Fibroblast of skin of right biceps (primary cell): ENCODE measurements at places on chromosomes 7 and 10.
A peak's percentile ranks its signal among the peaks of the same experiment; 100 is the strongest.

- DNase-seq, result peak; percentile 16
These were observed 39.7 kb upstream of the TEX47 start for GRCh38 chr7:88835147-88835728.

DNA sequence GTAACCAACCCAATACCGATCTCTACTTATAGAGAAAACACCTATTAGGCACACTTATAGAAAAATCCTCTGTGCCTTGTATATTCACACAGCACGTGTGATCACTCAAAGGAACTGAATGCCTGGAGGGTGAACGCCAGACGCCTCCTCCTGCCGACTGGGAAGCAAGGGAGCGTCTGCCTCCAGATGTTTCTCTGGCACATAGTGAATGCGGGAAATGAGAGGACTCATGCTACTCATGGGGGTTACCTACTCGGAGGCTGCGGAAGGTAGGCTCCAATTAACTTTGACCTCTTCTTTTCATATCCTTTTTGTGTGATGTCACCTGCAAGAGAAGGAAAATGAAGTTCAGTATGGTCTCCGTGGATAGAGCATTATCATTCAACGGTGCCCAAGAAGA, 203.3 kb downstream of the DIP2C start:
- peak; percentile 51 for DNase-seq

GRCh38 chr10:61857746-61858145, 43.8 kb upstream of the ARID5B start:
- peak; percentile 60 for DNase-seq

DNA sequence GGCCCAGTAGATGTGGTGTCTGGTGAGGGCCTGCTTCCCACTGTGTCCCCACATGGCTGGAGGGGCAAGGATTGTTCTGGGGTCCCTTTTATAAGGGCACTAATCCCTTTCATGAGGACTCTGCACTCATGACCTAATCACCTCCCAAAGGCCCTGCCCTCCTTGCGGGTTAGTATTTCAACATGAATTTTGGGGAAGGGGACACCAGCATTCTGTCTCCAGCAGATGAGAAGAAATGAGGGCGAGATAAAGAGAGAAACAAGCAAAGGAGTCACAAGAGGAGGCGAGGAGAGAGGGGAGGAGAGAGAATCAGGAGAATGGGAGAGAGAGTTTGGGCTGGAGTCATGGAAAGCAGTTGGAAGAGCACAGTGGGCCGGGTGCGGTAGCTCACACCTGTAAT, 83.7 kb downstream of the C10orf105 start:
- no peak for DNase-seq

DNA sequence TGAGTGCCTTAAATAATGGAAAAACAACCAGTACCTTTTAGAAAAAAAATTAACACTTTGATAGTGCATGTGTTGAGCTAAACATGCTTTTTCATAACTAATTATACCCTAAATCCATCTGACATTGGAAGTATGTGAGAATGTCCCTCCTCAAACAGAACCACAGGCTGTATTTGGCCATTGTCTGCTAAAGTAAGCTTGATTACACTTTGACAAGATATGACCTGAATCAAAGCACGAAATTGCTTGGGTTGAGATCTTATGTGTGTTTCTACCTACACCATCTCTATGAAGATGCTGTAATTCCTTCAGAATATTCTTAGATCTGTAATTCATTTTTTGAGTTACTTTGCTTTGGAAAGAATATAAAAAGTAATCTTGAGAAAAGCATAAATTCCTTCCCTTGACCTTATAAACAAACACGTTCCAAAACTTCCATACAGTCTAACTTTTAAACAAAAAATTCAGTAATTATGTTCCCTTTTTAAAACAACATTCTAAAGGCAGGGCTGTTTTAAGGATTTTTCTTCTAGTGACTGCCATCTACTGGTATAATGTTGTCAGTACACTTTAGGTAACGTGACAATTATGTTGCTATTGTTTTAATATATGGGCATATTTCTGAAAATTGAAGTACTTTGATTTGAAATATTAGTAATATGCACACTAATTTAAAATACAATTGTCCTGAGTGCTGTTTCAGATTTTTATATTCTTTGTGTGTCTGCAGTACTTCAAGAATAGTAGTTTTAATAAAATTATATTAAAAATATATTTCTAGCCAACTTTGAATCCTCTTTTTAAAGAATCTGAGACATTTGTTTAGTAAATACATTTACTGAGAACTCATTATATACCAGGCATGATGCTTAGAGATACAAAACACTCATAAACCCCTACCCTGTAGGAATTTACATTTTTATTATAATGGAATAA, 20.9 kb downstream of the CD36 start:
- DNase-seq, result peak; percentile 29

- DNase-seq, result peak; percentile 32
These were observed 133.8 kb downstream of the PON1 start for GRCh38 chr7:95190515-95190914.

GRCh38 chr10:14358886-14359573, 28.3 kb upstream of the FRMD4A start:
- DNase-seq, result no peak

- DNase-seq, result peak; percentile 78
These were observed 11.6 kb upstream of the TNPO3 start for GRCh38 chr7:129066290-129067131.
